ENCODE measurements at places on chromosomes 4 and X. TPM values are rescaled to one million over a fixed set of nuclear protein-coding genes. Genes with fewer than 3 reads are reported as not detected.

DNA sequence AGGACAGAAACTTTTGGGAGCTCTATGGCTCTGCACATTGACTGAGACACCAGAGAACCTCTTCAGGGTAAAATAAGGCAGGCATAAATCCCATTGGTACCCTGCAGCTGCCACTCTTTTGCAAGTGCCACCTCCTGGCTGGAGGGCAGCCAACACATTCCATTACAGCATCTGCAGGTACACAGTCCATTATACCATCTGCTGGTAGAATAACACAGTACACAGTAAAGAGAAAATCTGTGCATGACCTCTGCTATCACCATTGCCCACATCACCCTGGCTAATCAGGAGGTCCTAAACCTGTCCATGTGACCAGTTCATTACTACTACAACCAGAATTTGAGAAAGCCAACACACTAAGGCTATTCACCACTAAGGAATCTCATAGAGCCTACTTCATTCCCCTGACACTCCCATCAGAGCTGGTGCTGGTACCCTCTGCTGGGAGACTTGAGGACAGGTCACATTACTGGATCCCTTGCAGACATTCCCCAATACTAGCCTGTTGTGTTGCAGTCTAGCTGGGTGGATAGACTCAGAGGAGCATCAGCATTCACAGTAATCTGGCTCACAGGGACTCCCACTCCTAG lies 176.2 kb upstream of the TACR3 start:
- H3K27ac ChIP-seq: no peak overlapping the region
- H3K4me1 ChIP-seq: no peaks in the 10 kb centered on the region
- no peak overlapping the region for H3K4me3 ChIP-seq
- no peaks in the 10 kb centered on the region for H3K27me3 ChIP-seq

- H3K27ac ChIP-seq: no peak overlapping the region
- peaks cover 4% of the 10 kb centered on the region for H3K4me1 ChIP-seq
- H3K27me3 ChIP-seq: no peaks in the 10 kb centered on the region
These were observed 56.9 kb downstream of the SERTM2 start for GRCh38 chrX:111568354-111568753.

DNA sequence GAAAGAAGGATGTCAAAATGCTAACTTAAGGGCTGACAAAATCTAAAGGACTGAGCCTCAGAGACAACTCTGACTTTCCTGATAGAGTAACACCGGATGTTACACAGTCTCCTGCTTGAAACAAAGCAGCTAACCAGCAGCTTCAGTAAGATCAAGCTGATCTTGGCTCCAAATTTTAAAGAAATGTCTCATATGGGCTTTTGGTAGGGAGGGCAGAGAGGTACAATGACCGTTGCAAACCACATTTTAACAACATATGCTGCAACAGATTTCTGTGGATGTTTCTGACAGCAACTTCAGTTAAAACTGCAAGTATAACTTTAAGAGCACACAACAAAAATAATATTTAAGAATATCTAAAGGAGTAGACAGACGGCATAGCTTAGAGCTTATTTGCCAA lies 9.1 kb downstream of the RPGR start:
- no peaks in the 10 kb centered on the region for H3K27me3 ChIP-seq
- peak overlapping the region; percentile 67 for H3K27ac ChIP-seq
- peaks cover 22% of the 10 kb centered on the region for H3K4me1 ChIP-seq
- H3K4me3 ChIP-seq: no peak overlapping the region
- DNase-seq: no peak
- peaks cover 9% of the 10 kb centered on the region for H3K36me3 ChIP-seq

DNA sequence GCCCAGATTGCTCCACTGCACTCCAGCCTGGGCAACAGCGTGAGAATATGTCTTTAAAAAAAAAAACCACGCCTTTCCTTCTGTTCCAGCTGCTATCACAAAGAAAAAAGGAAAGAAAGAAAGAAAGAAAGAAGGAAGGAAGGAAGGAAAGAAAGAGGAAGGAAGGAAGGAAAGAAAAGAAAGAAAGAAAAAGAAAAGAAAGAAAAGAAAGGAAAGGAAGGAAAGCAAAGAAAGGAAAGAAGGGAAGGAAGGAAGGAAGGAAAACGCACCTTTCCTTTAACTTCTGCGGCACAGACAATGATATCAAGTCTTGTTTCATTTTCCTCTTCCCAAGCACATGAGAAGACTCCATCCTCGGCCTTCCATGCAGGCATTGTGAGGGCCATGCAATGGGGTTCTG lies 107.4 kb upstream of the NOCT start:
- H3K4me1 ChIP-seq: peaks cover 60% of the 10 kb centered on the region
- peak overlapping the region; percentile 85 for H3K27ac ChIP-seq
- no peaks in the 10 kb centered on the region for H3K36me3 ChIP-seq
- DNase-seq: no peak

DNA sequence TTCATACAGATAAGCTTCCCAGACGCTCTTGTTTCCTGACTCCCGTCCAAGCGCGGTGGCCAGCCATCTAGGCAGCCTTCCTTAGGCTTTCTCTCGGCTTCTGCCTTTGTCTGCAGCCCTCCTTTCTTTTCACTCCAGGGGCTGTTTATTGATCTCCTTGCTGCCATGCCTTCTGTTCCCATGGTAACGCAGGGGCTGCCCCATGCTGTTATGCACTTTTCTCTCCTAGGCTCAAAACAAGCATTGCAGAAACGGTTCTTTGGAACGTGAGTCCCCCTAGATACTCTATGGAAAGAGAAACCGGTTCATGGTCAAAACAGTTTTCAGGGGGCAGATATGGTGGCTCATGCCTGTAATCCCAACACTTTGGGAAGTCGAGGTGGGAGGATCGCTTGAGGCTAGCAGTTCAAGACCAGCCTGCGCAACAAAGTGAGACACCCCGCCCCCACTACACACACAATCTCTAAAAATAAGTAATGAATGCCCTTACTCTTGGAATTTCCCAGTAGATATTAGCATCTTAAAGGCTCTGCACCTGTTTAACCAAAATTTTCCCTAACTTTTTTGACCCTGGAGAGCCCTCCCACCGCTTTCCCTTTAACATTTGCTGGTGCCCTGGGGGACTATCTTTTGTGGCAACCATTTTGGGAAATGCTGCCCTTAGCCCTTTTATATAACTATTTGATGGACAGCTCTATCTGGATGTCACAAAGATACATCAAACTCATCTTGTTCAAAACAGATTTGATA lies 53.9 kb upstream of the ZNF157 start:
- H3K27me3 ChIP-seq: no peaks in the 10 kb centered on the region
- peaks cover 10% of the 10 kb centered on the region for H3K4me1 ChIP-seq
- no peaks in the 10 kb centered on the region for H3K36me3 ChIP-seq

DNA sequence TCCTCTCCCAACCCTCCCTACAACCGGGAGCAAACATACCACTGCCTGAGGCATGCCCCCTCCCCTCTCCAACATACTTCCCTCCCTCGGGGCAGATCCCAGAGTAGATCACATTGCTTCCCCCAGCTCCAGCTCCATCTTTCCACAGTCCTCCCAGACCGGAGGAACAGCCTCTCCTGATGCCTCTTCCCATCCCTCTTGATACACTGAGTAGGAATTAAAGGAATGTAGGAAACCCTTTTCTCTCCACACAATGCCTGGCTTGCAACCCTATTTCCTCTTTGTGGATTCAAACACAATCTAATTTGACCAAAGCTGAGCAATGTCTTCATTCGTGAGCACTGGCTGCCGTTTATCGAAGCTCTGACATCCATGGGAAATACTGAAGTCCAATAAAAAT lies 339.8 kb downstream of the BCOR start:
- peaks cover 5% of the 10 kb centered on the region for H3K27me3 ChIP-seq
- no peaks in the 10 kb centered on the region for H3K36me3 ChIP-seq
- no peak overlapping the region for H3K27ac ChIP-seq

DNA sequence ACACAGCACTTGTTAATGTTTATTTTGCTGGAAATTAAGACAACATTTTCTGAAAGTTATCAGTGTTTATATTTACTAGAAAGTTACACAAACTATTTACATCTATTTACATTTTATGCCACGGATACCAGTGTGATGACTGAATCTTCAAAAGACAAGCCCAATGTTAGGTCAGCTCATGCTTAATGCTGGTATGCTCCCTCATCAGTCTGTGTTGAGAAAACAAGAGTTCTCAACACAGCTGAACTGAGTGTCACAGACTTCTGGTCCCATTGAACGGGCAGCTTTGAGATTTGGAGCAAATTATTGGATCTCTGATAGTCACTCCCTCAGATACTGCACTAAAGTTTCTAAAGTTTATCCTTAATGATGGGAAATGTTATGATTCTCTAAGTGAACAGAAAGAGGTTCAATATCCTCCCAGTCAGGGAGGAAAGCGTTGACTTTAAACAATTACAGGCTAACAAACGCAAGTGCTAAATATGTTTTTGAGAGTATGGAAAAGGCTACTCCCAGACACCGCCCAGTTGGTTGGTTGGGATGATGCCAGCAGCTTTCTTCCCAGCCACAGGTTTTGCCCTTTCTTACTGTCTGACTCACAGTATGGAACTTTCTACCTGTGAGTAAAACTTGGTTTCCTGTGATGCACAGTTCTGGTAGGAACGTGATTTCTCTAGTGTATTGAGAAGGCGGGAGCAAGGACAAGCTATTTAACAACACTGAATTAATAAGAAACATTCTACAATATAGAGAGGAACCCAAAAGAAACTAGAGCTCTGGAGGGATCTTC lies 1293.6 kb upstream of the TENM3 start:
- no peaks in the 10 kb centered on the region for H3K4me1 ChIP-seq
- no peak overlapping the region for H3K27ac ChIP-seq
- DNase-seq: no peak
- no peaks in the 10 kb centered on the region for H3K27me3 ChIP-seq

DNA sequence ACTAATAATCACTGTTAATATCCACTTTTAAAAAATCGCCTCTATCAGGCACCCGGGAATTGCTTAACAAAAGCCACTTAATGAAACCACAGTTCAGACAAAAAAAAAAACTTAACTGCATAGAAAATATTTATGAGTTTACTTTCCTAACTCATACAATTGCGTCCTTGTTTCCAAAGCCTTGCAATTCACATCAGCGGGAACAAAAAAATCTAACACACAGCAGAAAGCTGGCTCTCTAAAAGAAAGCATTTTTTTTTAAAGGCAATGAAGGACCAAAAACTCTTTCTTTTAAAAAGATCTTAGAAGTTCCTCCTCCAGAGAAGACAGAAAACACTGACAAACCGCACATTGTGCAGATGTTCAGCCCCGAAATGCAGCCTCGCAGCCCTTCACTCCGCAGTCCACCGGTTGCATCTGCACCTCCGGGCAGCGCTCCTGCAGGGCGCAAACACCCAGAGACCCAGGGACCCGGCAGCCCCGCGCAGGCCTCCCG lies 812 bp downstream of the FAT1 start:
- peaks cover 8% of the 10 kb centered on the region for H3K27me3 ChIP-seq
- H3K27ac ChIP-seq: peak overlapping the region; percentile 93
- peak; percentile 57 for DNase-seq

- H3K27me3 ChIP-seq: no peaks in the 10 kb centered on the region
- H3K4me1 ChIP-seq: peaks cover 29% of the 10 kb centered on the region
- no peak overlapping the region for H3K4me3 ChIP-seq
- no peak overlapping the region for H3K27ac ChIP-seq
These were observed 131.1 kb downstream of the GPC3 start for GRCh38 chrX:133854290-133854689.

DNA sequence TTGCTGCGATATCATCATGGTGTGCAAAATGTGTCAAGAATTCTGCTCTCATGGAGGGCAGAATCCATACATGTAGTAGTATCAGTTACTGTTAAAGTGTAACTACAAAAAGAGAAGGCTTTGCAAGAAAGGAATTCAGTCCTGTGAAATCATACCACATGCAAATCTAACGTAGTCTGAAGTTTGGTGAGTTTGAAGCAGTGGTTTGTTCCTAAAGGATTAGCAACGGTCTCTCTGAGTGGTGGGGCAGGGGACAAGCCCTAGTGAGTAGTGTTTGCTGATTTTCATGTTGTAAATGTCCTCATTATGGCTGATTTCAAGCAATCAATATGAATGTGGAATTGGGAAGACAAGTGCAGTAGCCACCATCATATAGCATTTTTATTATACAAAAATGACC lies 47.1 kb upstream of the CLNK start:
- DNase-seq: no peak
- peaks cover 2% of the 10 kb centered on the region for H3K27me3 ChIP-seq
- H3K27ac ChIP-seq: no peak overlapping the region
- H3K4me3 ChIP-seq: no peak overlapping the region
- no peaks in the 10 kb centered on the region for H3K36me3 ChIP-seq

GRCh38 chr4:89497517-89498308 lies 190.1 kb upstream of the GPRIN3 start:
- no peaks in the 10 kb centered on the region for H3K36me3 ChIP-seq
- H3K4me1 ChIP-seq: peaks cover 3% of the 10 kb centered on the region
- H3K4me3 ChIP-seq: no peak overlapping the region
- H3K27me3 ChIP-seq: no peaks in the 10 kb centered on the region
- H3K27ac ChIP-seq: no peak overlapping the region
- no peak for DNase-seq

Gene FAT4
- 2.5 TPM for total RNA-seq

- no peak overlapping the region for H3K4me3 ChIP-seq
- H3K36me3 ChIP-seq: no peaks in the 10 kb centered on the region
- H3K4me1 ChIP-seq: no peaks in the 10 kb centered on the region
- H3K27me3 ChIP-seq: no peaks in the 10 kb centered on the region
These were observed 120.5 kb downstream of the ADGRL3 start for GRCh38 chr4:61320631-61321030.

Gene BEX5
- 26.8 TPM for total RNA-seq

Gene ASB11
- not detected for total RNA-seq

Gene NPY2R
- total RNA-seq: not detected

DNA sequence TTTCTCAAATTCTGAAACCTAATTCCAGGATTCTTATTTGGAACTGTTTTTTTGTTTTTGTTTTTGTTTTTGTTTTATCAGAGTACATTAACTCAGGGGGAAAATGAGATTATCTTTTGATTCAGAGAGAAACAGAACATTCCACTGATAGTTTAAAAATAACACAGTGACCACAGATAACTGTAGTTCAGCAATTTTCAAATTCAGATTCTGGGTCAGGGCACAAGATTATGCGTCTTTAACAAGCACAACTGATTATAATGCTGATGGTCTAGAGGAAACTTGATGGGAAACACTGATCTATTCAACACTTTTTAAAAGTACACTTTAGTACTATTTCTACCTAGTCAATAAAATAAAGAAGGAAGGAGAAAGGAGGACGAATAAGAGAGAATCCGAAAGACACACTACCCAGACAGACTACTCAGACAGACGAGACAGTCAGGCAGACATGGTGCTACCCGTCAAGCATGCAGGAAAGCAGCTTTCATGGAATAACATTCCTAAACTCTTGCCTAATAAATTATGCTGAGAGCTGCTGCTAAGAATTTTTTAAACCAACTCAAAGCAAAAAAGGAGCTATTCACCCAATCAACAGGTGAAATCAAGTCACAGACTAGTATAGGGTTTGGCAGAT lies 59.0 kb downstream of the APBB2 start:
- H3K4me3 ChIP-seq: no peak overlapping the region
- H3K4me1 ChIP-seq: peaks cover 12% of the 10 kb centered on the region
- DNase-seq: no peak
- no peaks in the 10 kb centered on the region for H3K27me3 ChIP-seq
- no peak overlapping the region for H3K27ac ChIP-seq
- H3K36me3 ChIP-seq: peaks cover 7% of the 10 kb centered on the region
